Left kidney (tissue), 8 donors: ENCODE measurements at places on chromosomes 1 and 21.

GRCh38 chr1:43438006-43438405, 15.7 kb downstream of the HYI start:
- no peak for DNase-seq

GRCh38 chr21:41398831-41399230, 27.2 kb upstream of the MX1 start:
- no peak for DNase-seq

DNA sequence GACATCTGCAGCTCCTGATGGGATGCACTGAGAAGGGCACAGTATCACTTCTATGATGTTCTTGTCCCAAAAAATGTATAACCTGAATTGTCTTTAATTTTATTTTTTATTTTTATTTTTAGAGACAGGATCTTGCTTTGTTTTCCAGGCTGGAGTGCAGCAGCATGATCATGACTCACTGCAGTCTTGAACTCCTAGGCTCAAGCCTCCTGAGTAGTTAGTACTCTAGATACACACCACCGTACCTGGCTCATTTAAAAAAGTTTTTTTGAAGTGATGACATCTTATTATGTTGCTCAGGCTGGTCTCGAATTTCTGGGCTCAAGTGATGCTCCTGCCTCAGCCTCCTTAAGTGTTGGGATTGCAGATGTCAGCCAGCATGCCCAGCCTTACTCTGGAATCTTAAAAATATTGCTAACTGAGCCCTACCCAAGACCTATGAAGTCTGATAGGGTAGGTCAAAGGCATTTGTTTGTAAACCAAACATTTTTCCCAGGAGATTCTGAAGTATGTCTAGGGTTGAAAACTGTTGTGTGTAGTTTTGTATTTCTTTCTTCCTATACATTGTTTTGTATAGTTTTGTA, 68.9 kb downstream of the ATF6 start:
- no peak for DNase-seq

- DNase-seq = no peak
These were observed 1.0 kb downstream of the IQGAP3 start for GRCh38 chr1:156571261-156571852.

DNA sequence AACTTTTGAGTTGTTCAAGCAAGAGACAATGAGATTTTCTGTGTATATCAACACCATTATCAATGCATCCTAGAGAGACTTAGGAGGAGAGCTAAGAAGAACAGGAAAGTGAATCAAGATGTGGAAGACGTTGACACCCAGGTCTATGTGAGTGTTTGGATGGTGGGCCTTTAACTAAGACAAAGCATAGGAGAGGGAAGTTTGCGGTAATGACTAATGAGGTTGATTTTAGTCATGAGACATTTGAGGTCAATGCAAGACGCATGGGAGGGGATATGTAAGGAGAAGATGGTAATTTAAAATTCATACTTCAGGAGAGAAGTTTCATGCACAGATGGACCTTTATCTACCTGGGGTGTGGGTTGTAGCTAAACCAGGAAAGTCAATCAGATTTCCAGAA, 269.6 kb downstream of the VAV3 start:
- DNase-seq = no peak

- no peak for DNase-seq
These were observed 37.4 kb downstream of the LRRC52 start for GRCh38 chr1:165580931-165581871.

DNA sequence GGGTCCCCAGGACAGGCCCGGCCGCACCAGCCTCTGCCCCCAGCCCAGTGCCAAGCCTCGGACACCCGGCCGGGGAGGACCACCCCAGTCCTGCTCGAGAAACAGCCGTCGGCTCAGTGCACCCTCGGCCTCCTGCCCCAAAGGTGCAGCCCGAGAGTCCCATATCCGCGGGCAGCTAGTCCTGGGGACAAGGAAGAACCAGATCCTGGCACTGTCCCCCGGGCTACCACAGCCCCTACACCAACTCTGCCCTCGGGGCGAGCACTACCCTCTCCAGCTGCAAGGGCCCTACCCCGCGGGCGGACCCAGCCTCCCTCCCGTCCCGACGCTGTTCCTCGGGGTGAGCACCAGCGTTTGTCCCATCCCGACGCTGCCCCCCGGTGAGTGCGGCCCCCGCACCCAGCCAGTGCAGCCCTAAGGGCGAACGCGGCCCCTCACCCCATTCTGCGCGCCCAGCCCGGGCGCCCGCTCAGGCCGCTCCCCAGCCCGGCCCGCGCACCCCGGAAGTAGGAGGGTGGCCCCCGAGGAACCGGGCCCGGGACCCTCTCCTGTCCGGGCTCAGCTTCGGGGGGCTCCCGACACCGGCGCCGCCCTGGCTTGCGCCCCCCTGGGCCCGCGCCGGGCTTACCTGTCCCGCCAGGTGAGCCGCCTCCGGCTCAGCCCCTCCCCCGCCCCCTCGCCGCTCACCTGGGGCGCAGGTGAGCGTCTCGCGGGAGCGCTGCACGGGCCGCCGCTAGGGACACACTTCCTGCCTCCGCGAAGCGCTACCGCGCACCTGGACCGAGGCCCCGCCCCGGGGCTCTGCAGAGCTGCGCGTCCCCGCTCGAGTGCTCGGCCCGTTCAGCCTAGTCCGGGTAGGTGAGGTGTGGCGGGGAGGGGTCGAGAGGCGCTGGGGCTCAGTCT, at the start of gene KDF1:
Gene KDF1 (minus strand): TSS at position 747 of the 903 bp plus-strand sequence. CDS start 8,088 bp downstream, outside the sequence.
- DNase-seq = peak; percentile 54

GRCh38 chr1:160134791-160135572, 16.4 kb upstream of the ATP1A4 start:
- DNase-seq = no peak

GRCh38 chr1:221704306-221704705, 37.6 kb downstream of the DUSP10 start:
- no peak for DNase-seq

- no peak for DNase-seq
These were observed 47.7 kb downstream of the CDC42BPA start for GRCh38 chr1:227270554-227270953.

DNA sequence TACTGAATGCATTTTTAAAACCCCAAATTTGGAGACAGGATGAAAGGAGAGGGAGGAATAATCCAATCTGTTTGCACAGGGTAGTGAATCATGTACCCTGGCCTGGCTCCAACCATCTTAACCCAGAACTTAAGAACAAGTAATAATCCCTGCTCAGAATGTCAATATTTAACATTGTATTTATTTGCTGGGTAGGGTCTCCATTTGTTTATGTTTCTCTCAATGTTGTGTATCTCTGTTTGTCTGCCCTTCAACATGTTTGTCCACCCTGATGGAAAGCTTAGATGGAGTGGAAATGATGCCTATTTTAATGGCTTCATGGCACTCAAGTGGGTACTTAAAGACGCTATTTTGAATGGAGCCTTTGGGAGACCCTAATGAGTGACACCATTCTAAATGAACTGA, 54.4 kb upstream of the CDC42BPA start:
- no peak for DNase-seq

DNA sequence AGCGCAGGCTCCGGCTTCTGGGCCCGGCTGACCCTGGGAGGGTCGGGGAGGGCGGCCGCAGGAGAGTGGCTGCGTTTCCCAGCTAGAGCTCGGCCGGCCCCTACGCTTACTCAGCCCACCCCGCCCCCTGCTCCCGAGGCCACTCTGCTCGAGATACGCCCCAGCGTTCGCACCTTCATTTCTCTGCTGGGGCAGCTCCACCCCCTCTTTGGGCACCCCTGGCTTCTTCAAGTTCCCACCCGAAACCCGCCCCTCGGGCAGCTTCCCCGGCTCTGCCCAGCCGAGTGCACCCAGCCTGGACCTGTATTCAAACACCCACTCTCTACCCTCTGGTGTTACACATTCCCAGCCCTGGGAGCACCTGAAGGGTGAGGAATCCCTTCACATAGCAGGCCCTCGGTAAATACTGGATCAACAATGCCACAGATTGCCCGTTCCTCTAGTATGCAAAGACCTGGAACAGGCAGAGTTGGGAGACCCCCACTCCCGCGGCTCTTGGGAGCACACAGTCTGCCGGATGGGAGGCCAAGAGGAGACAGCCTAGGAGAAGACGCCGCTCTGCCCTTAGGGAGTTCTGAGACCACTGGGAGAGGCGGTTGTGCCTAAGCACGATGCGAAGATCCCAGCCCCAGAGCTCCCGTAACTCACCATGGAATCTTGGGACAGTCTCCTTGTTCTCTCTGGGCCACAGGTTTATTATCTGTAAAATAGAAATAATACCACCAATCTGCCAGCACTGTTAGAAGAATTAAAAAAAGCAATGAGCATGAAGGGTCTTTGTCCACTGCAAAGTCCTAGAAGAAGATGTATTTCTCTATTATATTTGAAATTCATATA, 566 bp upstream of the PAQR7 start:
- DNase-seq = no peak

- no peak for DNase-seq
These were observed 45.8 kb upstream of the NTPCR start for GRCh38 chr1:232904566-232904965.

DNA sequence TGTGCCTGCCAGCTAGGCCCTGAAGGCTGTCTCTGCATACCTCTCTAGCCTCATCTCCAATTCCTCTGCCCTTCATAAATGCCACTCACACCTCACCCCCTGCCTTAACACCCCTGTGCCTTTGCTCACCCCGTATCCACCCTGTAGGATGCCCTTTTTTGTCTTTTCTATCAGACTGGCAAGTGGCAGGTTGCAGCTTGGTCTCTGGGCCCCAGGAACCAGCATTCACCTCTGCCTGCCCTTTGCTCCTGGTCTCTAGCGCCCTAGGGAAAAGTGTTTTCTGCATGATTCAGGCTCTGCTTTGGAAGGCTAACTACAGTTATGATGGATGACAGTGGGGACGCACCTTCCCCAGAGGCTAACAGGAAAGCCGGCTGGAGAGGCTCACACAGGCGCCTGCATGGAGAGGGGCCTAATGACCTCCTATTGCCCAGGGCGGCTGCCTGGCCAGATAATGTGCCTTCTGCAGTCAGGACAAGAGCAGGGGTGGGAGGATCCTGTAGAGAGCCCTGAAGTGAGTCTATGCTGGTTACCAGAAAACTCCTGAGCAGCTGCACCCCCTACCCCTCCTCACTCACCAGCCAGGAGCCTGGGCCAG, 11.2 kb downstream of the KANK4 start:
- DNase-seq = no peak

GRCh38 chr1:62621907-62622306, 24.6 kb downstream of the ANGPTL3 start:
- no peak for DNase-seq

DNA sequence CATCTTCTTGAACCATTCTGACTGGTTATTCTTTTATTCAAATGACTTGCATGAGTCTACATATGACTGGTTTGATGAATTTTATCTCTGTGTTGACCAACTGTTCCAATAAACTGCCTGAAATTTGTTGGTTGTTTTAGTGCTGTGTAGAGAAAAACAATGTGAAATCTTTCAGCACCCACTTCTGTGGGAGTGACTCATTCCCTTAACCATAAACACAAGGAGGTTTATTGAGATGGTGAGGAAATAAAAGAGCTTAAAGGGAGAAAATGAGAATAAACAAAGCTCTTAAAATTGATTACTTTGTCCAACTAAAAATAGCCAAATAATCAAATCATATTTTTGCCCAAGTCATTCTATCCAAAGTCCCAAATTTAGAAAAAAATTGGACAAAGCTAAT, 341.1 kb downstream of the TGFB2 start:
- DNase-seq = no peak

DNA sequence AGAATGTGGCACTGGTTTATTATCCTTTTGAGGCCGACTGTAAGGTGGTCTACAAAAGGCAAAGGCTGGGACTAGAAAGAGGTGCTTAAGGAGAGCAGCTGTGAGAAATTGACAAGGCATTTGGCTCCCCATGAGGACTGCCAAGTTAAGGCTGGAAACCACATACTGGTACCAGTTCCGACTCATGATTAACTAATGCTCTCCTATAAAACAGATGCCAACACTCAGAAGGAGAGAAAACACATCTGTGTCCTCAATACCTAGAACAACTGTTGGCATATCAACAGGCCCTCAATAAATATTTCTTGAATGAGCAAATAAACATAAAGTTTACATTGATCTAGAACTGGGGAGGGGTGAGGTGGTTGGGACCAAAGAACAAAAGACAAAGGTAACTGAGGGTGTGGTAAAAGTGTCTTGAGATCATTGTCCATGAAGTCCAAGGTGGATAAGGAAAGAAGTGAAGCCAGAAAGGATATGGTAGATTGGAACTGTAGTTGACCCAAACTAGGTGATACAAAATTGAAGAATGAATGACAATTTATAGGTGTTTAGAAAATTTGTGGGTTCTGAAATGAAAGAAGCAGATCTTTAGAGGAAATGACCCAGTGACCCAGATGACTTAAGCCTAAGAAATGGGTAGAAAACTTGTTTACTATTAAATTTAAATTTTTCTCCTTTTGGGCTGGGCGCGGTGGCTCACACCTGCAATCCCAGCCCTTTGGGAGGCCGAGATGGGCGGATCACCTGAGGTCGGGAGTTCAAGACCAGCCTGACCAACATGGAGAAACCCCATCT, 16.9 kb upstream of the MCL1 start:
- no peak for DNase-seq

DNA sequence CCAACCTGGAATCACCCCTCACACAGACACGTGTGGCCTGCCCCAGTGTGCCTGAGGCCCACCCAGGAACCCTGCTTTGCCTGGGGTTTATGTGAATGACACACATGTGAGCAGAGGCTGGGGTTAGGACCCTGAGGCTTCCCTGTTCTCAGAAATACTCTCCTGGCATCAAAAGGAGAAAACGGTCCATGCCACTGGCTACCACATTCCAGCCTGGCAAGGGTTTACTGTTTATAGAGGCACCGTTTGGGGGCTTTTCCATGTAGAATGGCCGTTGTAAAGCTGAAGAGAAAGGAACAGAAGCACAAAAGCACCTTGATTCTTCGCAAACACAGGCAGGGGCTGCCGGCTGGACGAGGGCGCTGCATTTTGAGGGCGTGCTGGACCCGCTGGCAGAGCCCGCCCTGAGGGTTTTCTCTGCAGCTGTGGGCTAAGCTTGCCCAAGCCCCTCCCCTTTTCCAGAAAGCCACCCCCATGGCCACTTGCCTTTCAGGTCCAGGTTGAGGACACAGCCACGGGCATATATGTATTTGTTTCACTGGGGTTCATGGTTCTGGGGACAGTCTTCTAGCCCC, 13.0 kb downstream of the TFF3 start:
- no peak for DNase-seq

GRCh38 chr1:100187912-100188311, 9.9 kb upstream of the LRRC39 start:
- DNase-seq = peak; percentile 3
